ENCODE measurements at places on chromosomes 6 and 20.

DNA sequence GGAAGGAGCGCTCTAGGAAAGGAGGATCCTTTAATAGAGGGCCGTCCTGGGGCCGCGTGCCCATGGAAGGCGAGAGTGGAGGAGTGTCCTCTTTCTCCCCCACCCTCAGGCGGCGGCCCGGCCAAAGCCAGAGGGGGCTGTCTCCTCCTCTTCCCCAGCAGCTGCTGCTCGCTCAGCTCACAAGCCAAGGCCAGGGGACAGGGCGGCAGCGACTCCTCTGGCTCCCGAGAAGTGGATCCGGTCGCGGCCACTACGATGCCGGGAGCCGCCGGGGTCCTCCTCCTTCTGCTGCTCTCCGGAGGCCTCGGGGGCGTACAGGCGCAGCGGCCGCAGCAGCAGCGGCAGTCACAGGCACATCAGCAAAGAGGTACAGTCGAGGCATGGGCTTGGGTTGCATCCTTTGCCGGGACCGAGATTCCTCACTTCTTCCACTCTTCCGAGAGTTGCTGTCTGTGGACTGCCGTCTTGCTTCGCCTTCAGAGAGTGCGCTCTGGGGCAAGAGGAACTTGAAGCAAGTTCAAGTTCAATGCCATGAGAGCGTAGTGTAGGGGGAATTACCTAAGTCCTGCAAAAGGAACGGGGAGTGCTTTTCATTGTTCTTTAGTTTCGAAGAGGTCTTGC is at the start of gene LAMA2:
LAMA2 (plus strand) TSS at position 148 of the 621 bp plus-strand sequence; CDS start at position 256, 108 bp downstream.
- no peak for DNase-seq

DNA sequence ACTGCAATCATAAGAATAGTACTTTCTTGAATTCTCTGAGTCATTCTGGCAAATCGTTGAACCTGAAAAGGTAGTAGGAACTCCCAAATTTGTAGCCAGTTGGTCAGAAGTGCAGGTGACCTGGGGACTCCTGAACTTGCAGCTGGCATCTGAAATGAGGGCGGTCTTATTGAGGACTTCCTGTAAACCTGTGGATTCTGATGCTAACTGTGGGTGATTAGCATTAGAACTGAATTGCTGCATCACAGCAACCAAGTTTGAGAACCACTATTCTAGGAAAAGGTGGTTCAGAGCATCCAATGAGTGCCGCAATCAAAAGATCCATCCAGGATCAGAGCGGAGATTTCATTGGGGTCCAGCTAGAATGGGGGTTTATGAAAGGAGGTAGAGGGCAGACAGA is 50.2 kb upstream of the UTRN start:
- DNase-seq = no peak

- peak; percentile 55 for DNase-seq
Measured at GRCh38 chr6:87922947-87923330, 124.7 kb upstream of the SPACA1 start.

DNA sequence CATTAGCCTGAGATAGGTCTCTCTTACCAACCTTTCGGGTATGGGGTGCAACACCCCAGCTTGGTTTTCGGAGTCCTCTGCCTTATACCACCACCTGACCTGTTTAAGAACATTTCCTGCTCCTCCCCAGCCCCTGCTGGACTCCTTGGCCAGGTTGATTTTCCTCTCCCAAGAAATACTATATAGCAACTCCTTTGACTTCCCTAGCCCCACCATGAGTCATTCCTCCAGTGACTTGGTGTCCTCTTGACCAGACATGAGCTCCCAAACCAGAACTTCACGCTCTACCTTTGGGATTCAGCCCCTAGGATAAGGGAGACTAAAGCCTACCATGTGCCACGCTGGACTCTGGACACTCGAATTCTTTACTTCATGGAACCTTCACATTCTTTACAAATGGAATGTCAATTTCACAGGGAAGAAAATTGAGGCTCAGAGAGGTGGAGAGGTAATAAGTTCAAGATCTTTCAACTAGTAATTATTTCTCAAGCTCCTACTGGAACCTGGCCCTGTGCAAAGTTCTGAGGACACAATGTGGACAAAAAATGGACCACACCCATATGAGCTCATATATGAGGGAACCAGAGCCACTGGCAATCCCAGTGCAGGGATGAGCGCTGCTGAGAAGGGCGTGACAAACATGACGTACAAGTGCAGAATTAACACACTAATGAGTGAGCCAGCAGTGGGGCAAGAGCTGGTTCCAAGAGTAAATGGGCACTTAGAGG is 48.2 kb downstream of the SIRPA start:
- no peak for DNase-seq

DNA sequence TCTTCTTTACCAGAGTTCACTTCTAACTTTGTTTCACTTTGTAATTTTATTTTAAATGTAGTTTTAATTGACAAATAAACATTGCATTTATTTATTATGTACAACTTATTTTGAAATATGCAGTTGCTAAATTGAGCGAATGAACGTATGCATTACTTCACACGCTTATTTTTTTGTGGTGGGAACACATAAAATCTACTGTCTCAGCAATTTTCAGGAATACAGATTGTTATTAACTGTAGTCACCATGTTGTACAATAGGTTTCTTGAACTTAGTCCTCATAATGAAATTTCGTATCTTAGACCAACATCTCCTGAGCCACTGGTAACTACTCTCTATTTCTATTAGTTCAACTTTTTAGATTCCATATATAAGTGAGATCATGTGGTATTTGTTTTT is 46.9 kb downstream of the NKAIN2 start:
- DNase-seq = no peak
